ENCODE measurements at places on chromosomes 13 and 19.

DNA sequence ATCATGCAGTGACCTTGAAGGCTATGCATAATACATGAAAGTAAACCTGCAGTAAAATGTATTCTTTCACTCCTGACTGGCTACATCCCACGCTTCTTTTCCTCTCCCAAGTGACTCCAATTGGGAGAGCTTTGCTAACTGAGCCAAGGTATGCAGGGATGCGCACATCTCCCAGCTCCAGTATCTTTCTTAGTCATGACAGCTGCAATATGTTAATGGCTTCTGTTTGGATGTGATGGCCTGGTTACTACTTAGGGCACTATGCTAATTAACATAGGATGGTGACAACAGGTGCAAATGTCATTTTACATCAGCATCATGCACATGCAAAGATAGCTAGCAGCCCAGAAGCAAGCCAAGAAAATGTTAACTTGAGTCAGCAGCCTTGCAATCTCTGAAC, 134.7 kb downstream of the POU4F1 start:
- DNase-seq: no peak

- peak; percentile 28 for DNase-seq
Observed at GRCh38 chr13:42875475-42876269, 94.3 kb downstream of the FAM216B start.

GRCh38 chr19:489418-490196, 6.7 kb upstream of the MADCAM1 start:
- DNase-seq: no peak

DNA sequence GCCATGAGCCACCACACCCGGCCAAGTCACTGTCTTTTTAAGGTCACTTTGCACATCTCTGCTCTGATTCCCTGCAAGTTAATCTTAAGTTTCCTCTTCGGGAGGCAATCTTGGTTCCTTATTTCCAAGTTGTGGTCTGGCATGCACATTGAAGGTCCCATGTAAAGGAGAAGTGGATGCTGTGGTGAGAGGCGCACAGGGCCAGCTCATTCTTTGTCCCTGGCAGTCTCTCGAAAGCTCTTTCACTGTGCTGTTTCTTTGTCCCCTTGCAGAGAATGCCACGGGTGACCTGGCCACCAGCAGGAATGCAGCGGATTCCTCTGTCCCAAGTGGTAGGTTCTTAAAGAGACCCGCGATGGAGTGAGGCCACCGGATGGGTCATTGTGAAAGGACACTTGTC, 16.4 kb upstream of the C19orf33 start:
- no peak for DNase-seq

DNA sequence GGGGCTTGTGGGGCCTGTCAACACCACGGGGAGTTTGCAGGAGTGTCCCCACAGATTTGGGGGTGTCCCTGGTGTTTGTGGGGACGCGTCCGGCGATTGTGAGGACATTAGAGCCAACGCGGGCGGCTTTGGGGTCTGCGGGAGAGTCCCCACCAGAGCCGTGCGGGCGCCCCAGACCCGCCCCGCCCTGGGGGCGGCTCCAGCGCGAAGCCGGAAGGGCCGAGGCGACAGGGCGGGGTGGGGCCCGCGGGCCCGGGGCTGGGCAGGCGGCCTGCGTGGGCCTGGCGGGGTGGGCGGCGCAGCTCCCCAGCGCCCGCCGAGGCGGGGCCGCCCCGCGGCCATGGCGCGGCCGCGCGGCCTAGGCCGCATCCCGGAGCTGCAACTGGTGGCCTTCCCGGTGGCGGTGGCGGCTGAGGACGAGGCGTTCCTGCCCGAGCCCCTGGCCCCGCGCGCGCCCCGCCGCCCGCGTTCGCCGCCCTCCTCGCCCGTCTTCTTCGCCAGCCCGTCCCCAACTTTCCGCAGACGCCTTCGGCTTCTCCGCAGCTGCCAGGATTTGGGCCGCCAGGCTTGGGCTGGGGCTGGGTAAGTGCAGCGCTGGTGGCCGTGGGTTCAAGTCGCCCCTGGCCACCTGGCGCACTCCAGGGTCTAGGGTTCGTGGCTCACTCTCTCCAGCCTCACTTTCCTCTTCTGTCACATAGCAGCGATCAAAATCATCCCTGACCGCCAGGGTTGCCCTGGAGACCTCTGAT, 10.3 kb downstream of the PDE4A start:
- no peak for DNase-seq

- DNase-seq: no peak
Observed at GRCh38 chr19:21877976-21878375, 42.0 kb upstream of the ZNF43 start.

GRCh38 chr19:33559996-33560395, 38.4 kb upstream of the PEPD start:
- DNase-seq: no peak

DNA sequence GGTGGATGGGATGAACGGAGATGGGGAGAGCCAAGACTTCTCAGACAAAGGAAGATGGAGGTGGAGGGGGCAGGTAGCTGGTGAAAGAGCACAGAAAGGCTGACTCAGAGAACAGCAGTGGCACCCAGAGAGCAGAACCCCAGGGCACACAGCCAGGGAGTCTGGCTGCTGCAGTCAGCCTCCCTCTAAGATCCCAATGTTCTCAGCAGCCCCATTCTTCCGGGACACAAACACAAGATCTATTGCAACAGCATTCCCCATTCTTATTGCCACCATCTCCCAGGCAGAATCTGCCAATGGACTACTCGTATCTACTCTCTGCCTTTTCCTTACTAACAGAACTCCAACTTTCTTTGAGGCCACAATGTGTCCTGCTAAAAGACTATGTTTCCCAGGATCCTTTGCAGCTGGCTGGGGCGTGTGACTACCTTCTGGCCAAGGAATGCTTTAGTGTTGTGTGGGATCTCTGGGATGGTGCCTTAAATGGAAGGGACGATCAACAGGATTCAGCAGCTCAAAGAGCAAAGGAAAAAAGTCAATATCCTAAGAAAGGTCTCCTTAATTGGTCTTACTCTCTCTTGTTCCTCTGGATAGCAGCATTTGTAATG, 7.5 kb downstream of the THAP8 start:
- no peak for DNase-seq

- peak; percentile 23 for DNase-seq
Observed at GRCh38 chr19:5624741-5625278, 1.9 kb downstream of the SAFB start.

GRCh38 chr13:99960663-99961311, 10.8 kb downstream of the ZIC5 start:
- DNase-seq: no peak

- no peak for DNase-seq
Observed at GRCh38 chr13:73190477-73190876, 131.7 kb downstream of the KLF5 start.

- no peak for DNase-seq
Observed at GRCh38 chr19:11410682-11411081, 8.4 kb downstream of the RGL3 start.

GRCh38 chr13:85019121-85019520, 780.1 kb downstream of the SLITRK6 start:
- no peak for DNase-seq

DNA sequence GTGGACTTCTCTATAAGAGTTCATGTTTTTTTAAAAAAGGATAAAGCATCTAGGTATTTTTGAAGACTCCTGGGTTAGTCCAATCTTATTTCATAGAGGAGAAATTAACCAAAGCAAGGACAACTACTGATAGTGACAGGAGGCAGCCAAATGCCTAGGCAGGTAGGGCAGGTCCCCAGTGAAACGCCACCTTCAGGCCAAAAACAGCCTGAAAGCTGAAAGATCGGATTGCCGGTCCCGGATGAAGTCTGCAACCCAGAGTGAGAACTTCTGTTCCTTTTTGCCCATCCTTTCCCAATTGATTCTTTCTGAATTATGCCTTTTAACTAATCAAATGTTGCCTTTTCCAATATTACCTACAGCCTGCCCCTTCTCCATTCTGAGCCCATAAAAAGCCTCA, 6.1 kb upstream of the GGACT start:
- DNase-seq: no peak

GRCh38 chr13:98217597-98217996, 40.5 kb upstream of the RNF113B start:
- DNase-seq: no peak

DNA sequence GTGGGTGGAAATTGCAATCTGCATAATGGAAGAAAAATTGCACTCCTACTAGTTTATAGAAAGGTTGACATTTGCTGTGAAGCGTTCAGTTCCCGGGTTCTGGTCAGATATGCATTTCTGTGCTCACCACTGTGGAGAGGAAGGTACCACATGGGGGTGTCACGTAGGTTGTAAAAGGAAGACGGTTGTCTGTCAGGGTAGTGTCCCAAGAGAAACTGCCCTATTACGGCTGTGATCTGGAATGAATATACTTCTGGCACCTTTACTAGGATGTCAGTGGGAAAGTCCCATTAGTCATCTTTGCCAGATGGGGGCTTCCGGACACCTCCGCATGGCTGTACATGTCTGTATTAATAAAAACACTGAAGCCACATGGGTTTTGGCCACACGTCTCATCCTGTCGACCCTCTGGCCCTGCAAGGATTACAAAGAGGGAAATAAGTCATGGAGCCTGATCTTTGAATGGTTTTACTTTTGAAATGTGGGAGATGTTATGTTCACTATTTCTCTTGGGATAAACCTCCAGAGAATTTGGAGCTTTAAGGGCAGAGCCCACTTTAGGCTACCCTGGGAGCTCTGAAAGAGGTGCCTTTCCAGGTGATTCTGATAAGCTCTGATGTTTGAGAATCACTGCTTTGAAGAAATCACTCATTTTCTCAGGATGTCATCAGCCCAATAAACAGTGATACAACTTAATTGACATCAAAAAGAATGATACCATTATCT, 133.9 kb downstream of the AKAP11 start:
- DNase-seq: peak; percentile 25

DNA sequence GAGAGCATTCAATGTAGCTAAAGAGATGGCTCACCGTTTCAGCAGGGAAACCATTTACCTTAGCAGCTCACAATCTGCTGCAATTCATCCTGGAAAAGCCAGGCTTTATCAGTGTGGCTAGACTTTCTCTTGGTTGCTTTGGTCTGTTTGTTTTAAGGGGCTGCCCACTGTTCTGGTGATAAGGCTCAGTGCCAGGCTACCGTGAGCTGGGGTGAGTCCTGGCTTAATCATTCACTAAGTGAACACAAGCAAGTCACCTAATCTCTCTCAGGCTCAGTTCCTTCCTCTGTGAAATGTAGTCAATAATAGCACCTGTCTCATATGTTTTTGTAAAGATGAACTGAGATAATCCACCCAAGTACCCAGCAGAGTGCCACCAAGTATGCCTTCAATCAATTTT, 229.0 kb downstream of the TEX29 start:
- DNase-seq: no peak

GRCh38 chr19:15737722-15738121, at the start of gene OR10H3:
Gene OR10H3 (plus strand): TSS chr19:15737985. CDS start chr19:15741393, 3,408 bp downstream.
- DNase-seq: no peak

GRCh38 chr19:39409208-39410016, 2.8 kb downstream of the ZFP36 start:
- peak; percentile 60 for DNase-seq

DNA sequence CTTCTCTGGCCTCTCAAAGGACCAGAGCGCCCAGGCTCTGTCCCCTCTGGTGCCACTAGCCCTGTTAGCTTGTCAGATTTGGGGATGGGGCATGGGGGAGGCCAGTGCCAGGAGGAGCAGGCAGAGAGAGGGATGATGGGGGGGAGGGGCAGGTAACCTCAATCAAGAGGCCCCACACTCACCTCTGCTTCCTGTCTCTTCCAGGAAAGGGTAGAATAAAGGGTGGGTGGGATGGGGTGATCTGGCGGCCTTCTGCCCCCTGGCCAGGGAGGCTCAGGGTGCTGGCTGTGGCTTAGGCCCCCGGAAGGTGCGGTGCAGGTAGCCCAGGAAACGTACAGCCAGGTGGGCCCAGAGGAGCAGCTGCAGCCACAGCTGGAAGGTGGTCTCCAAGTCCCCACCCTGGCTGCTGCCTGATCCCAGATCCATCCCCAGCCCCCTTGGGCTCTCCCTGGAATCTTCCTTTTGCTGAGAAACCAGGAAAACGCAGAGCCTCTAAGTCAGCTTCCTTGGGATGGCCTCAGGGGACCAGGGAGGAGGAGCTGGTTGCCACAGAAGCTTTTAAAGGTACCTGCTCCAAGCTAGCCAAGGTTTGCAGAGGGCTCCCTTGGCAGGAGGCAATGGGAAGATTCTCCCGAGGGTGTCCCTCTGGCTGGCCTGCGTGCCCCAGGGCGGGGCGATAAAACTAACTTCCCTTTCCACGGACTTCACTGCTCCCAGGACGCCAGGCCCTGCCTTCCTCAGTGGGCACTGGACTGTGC, 5.3 kb downstream of the PRKACA start:
- DNase-seq: no peak

DNA sequence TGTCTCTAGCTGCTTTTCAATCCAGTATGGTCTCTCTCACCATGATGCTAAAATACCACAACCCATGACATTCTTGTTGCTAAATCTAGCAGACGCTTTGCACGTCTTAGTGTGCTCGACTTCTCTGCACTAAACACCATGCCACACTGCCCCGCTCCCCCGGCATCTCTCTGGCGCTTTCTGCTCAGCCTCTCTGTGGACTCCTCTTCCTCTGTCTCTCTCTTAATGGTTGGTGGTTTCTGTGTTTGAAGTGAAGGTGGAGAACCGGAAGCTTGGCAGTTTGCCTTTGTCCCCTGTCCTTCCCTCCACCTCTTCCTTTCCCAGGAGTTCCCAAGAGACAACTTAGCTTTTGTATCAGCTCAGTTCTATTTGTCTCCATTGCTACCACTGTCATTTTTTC, 8.8 kb downstream of the ERCC5 start:
- DNase-seq: no peak

GRCh38 chr19:52190487-52191293, 838 bp downstream of the PPP2R1A start:
- DNase-seq: peak; percentile 56

DNA sequence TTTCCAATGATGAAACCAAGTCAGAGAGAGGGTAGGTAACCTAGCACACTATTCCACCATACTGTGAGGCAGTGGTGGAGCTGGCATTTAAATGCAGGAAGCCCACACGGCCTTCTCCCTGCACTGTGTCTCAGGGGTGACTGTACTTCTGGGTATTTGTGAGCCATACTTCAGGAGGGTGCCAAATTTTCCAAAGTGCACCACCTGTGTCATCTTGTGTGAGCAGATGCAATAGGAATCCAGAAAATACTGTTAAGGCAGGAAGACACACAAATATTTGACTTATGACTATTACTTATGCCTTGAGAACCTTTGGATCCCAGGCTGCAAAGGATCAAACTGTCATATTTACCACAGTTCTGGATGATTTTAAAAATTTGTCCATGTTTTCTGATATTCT, 17.3 kb downstream of the ZNF229 start:
- no peak for DNase-seq

DNA sequence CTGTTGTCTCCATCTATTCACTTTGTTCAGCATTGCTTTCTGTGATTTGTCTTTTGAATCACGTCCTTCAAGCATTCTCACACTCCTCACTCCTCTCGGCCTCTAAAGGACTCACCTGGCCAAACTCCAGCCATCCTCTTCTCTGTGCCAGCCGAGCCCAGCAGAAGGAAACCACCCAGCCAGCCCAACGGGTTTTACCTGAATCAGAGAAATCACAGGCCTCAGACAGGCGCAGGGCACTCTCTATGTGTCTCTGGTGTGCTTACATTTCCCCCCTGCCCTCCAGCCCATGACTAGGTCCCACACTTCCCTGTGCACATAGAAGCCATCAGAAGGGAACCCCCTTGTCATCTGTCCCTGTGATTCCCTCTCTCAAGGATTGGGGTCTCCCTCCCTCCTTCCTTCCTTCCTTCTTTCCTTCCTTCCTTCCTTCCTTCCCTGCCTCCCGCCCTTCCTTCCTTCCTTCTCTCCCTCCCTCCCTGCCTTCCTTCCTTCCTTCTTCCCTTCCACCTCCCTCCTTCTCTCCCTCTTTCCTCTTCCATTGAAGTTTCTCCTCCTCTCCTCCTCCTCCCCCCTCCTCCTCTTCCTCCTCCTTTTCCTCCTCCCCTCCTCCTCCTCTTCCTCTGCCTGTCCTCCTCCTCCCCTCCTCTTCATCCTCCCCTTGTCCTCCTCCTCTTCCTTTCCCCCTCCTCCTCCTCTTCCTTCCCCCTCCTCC, 8.8 kb upstream of the ZNF541 start:
- no peak for DNase-seq
